NCI-H446 (cell line): ENCODE measurements at places on chromosomes 4 and X.

GRCh38 chr4:72909461-72909860 lies 160.1 kb downstream of the COX18 start:
- DNase-seq, result no peak

- DNase-seq, result no peak
Observed at GRCh38 chr4:101236097-101236496, 111.2 kb downstream of the PPP3CA start.

GRCh38 chr4:7782783-7783182 lies 156.9 kb downstream of the AFAP1 start:
- DNase-seq, result no peak

DNA sequence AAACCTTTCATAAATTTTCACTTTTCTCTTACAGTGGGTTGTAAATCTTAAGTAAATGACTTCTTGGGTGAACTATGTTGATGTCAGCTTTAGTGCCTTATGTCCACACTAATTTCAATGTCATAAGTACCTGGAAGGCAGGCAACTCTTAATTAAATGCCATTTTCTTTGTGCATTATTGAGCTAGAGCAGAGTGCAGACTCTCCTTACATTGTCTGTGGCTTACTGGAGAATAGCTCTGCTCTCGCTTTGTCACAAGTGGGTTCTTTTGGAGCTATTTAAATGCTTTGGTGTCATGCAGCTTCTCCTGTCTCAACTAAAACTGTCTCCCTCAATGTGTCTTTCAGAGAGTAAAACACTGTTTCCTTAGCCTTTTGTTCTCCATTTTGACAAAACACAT lies 411.6 kb downstream of the STIM2 start:
- DNase-seq, result no peak

DNA sequence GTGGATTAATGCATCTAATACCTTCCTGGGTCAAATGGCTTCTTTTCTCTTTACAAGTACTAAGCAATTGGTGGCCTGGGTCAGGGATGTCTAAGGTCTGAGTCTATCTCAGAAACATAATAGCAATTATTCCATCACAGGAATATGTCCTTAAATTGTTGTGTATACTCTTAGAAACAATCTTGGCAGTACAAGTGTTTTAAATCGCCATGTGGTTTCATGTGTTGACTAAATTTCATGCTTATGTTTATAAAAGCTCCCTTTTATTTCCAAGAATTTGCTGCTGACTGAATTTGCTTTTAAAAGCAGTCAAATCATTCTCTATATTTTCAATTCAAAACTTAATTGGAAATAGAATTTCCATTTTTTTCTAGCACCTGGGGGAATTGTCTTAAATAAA lies 125.3 kb upstream of the PACRGL start:
- no peak for DNase-seq

DNA sequence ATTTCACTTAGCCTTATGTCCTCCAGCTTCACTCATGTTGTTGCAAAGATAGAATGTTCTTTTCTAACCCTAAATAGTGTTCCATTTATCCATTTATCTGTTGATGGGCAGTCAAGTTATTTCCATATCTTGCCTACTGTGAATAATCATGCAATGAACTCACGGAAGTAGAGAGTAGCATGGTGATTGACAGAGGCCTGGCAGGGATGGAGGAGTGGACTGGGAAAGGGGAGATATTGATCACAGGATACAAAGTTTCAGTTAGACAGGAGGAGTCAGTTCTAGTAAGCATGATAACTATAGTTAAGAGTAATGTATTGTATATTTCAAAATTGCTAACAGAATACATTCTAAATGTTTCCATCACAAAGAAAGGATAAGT lies 10.3 kb upstream of the CLNK start:
- DNase-seq, result no peak

DNA sequence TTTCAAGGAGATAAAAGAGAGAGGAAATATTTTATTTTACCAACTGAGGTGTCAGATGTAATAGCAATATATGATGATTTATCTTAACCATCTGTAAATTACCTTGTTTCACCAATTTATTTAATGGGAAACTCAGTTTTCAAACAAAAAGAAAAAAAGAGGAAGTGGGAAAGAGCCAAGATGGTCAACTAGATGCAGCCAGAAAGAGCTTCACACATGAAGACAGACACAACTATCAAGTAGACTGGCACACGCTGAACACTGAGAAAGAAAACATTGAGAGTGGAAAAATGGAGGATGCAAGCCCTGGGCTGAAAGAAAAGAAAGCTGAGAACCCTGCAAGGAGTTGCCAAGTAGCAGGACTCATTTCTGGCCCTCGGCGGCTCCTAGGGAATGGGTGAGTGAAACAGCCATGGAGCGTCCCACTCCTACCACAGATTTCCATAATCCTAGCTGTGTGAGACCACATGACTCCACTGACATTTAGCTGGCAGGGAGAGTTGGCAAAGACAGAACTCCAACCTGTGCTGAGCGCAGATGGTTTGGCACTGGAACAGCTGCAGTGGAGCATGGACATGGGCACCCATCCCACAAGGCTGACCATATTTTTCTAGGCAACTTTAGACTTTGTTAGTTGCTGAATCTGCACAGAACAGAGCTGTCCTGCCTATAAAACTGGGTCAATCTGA lies 409.3 kb downstream of the FAM47B start:
- DNase-seq, result no peak
